ENCODE measurements at places on chromosomes 7 and 10.

GRCh38 chr10:70084189-70084588, 31.5 kb downstream of the MACROH2A2 start:
- DNase-seq = no peak

DNA sequence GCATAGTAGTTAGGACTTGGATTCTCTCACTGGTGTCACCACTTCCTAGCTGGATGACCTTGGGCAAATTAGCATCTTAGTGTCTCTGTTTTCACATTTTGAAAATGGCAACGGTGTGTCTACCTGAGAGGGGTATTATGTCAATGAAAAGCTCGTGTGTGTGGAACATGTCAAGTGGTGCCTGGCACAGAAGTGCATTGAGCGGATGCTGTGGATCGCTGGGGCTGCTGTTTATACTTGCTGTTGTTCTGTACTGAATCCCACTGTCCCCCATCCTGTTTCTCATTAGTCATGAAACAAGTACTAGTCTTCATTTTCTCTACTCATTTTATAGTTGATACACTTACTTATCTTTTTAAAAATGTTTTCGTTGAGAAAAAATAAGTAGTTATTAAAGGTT, 26.1 kb downstream of the RBM33 start:
- no peak for DNase-seq

DNA sequence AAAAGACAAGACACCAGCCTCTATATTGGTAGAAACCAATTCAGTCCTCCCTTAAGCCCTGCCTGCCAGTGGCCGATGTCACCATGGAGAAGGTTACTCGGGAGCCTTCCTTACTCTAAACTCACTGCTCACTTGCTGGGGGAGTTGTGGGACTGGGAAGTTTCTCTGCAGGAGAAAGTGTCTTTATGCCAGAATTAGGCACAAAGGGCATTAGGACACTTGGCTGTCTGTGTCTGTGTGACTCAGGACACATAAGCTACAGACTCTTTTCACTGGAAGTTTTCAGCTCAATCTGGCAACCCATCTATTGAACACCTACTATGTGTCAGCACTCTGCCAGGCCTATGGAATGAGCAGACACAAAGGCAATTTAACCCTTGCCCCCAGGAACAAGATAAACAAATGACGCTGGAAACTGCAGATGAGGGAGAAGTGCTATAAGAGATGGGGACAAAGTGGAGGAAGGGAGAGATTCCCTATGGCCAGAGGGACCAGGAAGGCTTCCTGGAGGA, 49.5 kb upstream of the CACUL1 start:
- DNase-seq = no peak

- DNase-seq = no peak
These were observed 1.1 kb upstream of the LARP4B start for GRCh38 chr10:932589-932988.

GRCh38 chr10:32232378-32232777, 114.6 kb downstream of the EPC1 start:
- no peak for DNase-seq

DNA sequence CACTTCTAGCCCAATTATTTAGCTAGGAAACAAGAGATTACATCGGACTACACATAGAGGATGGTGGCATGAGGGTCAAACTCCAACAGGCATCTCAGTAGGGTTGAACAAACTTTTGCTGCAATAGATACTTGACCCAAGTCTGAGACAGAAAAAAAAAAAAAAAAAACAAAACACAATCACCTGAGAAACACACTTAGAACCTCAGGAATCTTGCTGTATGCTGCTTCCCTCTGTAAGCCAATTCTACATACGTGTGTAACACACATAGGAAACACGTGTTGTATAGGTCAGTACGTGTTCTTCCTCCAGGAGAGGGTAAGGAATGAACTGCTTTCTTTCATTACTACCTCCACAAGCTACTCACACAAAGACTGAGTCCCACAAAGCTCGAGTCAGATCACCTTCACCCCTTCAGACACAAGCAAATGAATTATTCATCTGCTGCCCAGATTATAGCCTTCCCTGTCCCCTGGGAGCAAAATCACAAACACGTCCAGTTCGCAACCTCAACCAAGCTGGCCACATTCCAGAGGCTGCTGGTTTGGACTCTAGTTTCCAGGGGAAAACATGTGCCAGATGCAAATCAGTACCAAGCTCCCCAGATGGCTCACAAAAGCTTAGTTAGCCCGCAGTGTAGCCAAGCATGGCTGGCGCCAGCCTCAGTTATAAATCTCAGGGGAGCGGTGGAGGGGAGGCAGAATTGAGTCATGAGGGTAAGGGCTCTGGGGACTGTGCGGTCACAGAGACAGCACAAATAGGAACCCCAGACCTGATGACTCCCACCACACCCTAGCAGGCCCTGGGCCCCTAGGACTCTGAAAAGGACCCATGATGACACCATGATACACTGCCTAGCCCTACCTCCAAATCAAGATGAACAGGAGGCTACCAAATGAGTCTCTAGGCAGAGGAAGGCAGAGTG, 15.1 kb downstream of the PSAP start:
- DNase-seq = peak; percentile 82

DNA sequence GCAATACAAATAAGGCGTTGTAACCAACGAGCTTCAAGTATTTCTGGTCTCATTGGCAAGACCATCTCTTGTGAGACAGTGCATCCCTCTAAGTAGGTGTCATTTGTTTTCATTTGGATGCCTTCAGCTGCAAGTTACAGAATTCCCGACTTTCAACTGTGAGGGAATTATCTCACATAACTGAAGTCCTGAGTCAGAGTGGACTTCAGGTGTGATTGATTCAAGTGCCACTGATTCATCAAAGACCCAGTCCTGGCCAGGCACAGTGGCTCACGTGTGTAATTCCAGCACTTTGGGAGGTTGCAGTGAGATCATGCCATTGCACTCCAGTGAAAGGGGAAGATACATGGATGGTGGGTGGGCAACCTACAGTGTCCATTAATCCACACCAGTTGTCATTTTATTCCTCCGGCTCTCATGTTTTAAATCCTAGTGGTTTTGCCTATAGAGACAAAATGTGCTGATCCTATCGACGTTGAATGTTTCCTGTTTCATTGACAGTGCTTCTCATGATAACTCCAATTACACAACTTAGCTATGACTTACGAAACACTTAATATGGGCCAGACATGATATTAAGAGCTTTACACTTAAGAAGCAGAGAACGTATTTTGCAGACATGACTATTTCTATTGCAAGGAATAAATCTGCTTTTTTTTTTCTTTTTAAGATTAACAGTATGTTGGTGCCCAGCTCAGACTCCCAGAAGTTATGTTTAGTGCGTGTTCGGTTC, 268.0 kb downstream of the FRMD4A start:
- no peak for DNase-seq

- DNase-seq = no peak
These were observed 59.3 kb downstream of the CDCA7L start for GRCh38 chr7:21886396-21886795.

DNA sequence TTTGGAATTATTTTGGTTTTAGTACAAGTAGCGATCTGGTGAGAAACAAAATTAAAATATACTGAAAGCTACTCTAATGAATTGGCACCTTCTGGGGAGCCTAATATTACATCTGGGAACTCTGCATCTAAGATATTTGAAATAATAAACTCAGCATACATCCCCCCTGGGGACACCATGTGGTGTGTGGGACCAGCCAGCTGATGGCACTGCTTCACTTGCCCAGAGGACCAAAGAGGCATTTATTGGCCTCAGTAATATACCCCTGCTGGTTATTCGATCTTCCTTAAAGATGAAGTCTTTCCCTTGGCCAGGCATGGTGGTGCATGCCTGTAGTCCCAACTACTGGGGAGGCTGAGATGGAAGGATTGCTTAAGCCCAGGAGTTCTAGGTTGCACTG, 195.1 kb upstream of the AUTS2 start:
- no peak for DNase-seq

DNA sequence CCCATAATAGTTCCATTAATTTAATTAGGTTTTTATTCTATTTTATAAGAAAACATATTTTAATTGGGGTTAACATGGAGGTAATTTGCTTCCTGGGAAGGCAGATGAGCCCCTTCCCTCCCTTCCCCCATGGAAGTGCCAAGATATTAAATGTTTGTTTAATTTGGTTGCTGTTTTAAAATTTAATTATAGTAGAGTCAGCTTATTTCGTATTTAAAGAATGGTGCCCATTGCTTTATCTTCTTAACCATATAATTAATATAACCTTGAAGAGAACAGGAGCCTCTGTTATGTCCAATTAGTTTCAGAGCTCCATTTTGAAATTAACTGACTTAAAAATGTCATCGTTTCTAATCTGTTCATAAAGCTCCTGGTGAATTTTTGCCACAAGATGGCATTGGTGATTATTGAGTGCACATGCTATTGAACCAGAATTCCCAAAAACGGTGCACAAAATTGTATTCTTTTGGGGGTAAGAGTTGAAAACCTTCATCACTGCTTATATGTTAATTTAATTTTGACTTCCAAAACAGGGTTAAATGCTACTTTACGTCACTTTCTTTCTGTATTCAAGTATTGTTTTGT, 26.0 kb downstream of the KLHDC10 start:
- no peak for DNase-seq

GRCh38 chr7:24721481-24722001, 35.7 kb downstream of the GSDME start:
- peak; percentile 51 for DNase-seq

- no peak for DNase-seq
These were observed 67.5 kb downstream of the DNAJC12 start for GRCh38 chr10:67770537-67770936.

DNA sequence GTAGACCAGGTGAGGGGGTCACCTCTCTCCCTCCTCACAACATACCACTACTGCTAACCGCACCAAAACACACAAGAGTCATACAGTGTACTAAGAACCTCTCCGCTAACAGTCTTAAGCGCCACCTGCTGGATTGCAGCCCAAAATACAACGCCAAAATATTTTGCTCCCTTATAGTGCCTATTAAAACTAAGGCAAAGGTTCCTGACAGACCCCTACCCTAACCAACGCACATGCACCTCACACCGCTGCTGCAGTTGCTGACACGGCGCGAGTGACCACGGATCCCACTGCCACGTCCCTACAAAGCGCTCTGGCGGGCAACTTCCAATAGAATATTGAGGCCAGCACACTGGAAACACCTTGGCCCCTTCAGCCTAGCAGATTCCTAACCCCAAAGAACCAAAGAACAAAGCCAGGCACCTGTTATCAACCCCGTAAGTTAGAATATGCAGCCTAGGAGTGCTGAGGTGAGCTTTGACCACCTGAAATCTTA, 563.6 kb upstream of the SEMA3D start:
- DNase-seq = no peak

DNA sequence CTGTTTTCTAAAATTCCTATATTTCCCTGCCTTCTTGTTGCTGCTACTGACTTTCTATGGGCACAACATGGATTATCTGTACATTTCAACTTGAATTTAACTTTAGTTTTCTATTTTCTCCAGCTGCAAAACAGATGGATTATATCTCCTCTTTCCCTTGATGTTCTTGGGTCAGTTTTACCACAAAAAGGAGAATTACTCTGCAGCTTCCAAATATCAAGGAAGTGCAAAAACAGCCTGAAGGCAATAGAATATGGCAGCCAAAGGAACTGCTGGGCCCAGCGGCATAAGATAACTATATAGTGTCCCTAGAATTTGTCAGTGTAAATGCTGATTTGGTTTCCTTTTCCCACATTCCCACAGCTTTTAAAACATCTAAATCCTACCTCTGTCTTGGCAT, 29.1 kb downstream of the CPED1 start:
- DNase-seq = no peak

DNA sequence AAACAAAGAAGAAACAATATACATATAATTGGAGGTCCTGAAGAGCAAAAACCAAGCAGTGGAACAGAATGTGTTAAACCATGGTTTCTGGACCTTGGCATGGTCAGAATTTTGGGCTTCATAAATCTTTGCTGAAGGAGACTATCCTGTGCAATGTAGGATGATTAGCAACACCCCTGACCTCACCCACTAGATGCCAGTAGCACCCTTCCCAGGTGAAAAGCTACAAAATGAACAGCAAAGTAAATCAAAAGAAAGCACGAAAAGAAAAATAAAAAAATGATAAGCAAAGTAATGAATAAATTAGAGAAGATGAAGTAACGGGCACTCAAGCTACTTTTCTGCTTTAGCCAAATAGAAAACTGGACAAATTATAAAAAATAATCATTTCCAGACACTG, 19.2 kb upstream of the ZPBP start:
- DNase-seq = no peak

GRCh38 chr10:78441694-78442093, 408.0 kb downstream of the RPS24 start:
- no peak for DNase-seq

DNA sequence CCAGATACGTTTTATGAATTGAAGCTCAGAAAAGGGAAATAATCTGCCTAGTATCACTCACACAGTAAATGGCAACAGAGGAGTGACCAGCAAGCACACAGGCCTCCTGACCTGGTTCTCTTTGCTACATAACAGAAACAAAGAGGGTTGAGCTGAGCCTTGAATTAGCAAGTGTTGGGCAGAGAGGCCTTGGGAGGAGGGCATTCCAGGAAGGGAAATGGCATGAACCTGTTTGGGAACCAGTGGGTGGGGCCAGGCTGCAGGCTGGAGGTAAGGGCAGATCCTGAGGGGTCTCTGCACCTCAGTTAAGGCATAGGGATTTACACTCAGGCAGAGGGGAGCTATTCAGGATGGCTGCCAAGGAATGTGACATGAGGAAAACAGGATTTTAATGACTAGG, 24.8 kb upstream of the CYCS start:
- no peak for DNase-seq

DNA sequence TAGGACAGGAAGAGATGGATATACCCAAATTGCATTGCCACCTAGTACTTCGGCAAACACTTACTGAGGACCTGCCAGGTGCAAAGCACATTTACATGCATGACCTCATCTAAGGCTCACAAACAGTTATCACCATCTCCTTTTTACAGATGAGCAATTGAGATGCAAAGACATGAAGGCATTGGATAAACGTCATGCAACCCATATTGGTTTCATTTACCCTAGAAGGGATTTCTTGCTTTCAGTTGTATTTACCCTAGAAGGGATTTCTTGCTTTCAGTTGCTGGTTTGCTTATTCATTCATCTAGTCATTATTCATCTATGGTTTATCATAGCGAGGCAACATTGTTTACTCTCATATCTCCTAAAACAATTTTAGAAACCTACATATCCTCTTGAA, 52.2 kb downstream of the STEAP1B start:
- DNase-seq = no peak

- no peak for DNase-seq
These were observed 393.6 kb upstream of the GALNT17 start for GRCh38 chr7:70738151-70738885.

DNA sequence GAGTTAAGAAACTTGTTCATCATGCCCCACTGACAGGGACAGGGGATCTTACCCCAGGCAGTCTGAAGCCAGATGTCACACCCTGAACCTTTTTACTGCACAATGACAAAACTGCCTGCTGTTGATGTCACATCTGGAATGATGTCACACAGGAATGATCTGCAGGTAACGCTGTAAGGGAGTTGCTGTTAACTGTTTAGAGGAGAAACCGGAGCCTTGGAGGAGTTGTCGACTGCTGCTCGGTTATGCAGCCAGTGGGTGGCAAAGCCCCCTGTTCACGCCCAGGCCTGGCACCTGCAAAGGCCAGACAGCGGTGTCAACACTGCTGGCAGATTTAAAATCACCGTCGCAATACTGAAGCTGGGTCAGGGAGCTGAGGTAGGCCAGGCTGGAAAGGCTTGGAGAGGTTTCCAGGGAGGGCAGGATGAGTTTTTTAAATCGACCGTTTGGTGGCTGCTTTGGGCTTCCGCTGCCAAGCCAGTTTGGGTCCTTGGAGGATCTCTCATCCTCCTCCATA, 10.0 kb upstream of the SLIT1 start:
- DNase-seq = no peak

- DNase-seq = no peak
These were observed 667.6 kb upstream of the FOXK1 start for GRCh38 chr7:4014346-4015050.
